ENCODE measurements at places on chromosomes 5 and 9.

DNA sequence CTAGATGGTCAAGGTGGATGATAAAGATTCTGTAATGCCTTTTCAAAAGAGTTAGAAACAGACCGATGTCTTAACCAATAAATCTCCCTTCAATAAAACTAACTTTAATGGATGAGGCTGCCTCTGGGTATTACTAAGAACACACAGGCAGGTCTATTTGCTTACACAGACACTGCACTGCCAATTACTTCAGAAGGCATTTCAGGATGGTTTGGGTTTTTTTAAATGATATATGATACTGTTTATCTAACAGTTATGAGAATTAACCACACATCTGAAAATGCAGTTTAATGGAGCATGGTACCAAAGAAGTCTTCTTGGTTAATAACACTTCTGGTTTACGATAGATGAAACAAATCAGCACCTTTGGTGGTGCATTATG lies 367.9 kb upstream of the GRAMD2B start:
- DNase-seq: no peak

GRCh38 chr9:101739311-101739710 lies 864 bp upstream of the GRIN3A start:
- no peak for DNase-seq

DNA sequence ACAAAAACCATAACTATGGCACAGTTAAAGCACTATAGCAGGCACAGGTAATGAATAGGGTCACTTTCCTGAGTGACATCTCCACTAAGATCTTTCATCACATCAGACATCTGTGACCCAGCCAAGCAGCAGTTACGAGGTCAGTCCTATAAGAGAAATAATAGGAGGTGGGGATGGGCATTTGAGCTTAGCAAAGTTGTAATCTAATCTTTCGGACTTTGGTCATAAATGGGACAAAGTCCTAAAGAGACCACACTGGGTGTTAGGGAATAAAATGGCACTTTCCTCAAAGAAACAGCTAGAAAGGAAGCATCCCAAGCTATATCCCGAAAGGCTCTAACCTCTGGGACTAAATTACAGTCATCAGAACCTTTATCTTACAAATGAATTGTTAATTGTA lies 432.2 kb downstream of the PIK3R1 start:
- DNase-seq: no peak

- DNase-seq: no peak
Observed at GRCh38 chr5:174601946-174602345, 122.4 kb upstream of the MSX2 start.

DNA sequence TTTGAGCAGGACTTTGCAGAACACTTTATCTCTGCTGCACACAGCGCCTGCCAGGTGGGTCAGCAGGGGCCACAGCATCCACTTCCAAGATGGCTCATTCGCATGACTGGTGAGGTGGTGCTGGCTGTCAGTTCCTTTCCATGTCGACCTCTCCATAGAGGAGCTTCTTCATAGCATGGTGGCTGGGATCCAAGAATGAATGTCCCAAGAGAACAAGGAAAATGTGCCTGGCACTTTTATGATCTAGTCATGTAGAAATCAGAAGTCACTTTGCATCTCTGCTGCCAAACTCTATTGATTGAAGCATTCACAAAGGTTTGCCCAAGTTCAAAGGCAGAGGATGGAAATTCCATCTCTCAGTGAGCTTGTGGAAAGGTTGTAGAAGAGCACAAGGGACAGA lies 85.0 kb downstream of the GALNT10 start:
- DNase-seq: no peak

DNA sequence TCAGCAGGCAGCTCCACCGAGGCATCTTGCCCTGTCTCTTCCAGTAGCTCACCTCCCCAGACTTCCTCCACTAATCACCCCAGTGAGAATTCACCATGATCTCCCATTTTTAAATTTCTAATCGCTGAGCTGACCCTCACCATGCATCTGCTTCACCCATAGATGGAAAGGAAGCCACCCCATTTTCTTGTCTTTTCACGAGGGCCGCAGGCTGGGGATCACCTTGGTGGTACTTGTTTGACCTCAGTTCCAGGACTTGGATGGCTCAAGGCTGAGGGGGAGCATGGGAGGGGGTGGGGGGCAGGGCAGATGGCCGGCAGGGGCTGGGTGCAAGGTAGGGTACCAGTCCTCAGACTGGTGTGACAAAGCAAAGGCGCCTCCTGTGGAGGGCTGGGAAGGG lies 3.6 kb downstream of the PROP1 start:
- DNase-seq: no peak

GRCh38 chr5:171270136-171270535 lies 38.9 kb upstream of the TLX3 start:
- DNase-seq: no peak

GRCh38 chr9:29691758-29692407 lies 2118.6 kb upstream of the C9orf72 start:
- DNase-seq: no peak

DNA sequence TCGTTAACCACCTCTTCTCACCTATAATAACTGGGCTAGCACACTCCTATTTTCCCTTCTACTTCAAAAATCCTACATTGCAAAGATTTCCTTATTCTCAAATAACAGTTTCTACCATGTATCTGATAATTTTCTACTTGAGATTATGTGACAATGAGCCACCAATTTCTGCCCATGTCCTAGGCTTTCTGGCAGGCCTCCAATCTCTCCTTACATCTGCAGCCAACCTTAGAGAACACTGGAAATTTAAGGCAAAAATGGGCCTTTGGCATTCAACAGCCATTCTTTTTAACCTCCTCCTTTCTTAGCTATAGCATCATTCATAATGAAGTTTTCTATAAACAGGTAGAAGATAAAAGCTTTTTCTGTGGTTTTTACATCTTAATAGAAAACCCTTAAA lies 225.1 kb downstream of the ARRDC3 start:
- DNase-seq: no peak

- DNase-seq: no peak
Observed at GRCh38 chr9:98161851-98162250, 30.6 kb downstream of the CORO2A start.

- no peak for DNase-seq
Observed at GRCh38 chr5:145847499-145848497, 12.7 kb upstream of the PRELID2 start.

DNA sequence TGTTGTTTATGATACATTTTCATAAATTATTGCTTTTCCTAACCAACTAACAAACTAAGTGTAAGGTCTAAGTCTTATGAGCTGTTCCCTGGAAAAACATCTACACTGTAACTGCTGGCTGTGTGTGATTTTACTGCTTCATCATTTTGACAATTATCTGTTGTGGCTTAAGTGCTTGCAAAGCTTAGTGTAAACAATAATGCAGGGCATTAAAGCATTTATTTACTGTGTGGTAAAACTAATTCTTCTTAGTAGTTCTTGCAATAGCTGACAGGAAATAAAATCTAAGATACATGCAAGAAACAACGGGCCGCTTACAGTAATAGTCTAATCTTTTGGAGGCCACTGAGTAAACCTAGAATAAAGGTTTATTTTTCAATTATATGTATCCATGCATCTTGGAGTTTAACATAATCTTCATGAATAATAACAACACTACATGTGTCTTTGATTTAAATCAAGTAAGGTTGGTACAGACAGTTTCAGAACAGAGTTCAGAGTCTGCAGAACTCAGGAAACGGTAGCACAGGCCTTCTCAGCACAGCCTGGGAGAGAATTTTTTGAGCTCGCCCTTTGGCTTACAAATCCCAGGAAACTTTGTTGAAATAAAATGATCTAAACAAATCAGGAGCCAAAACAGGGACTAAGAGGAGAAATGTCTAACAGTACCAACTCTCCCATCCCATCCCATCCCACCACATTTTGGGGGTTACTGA lies 473.1 kb downstream of the NR2F1-AS1 start:
- DNase-seq: no peak

GRCh38 chr9:129211686-129212085 lies 33.6 kb upstream of the IER5L start:
- DNase-seq: no peak

- DNase-seq: no peak
Observed at GRCh38 chr5:139635191-139635590, 13.0 kb upstream of the CXXC5 start.

GRCh38 chr5:138386290-138386689 lies 33.8 kb downstream of the KDM3B start:
- no peak for DNase-seq

- DNase-seq: no peak
Observed at GRCh38 chr9:123702483-123702882, 227.4 kb downstream of the DENND1A start.

DNA sequence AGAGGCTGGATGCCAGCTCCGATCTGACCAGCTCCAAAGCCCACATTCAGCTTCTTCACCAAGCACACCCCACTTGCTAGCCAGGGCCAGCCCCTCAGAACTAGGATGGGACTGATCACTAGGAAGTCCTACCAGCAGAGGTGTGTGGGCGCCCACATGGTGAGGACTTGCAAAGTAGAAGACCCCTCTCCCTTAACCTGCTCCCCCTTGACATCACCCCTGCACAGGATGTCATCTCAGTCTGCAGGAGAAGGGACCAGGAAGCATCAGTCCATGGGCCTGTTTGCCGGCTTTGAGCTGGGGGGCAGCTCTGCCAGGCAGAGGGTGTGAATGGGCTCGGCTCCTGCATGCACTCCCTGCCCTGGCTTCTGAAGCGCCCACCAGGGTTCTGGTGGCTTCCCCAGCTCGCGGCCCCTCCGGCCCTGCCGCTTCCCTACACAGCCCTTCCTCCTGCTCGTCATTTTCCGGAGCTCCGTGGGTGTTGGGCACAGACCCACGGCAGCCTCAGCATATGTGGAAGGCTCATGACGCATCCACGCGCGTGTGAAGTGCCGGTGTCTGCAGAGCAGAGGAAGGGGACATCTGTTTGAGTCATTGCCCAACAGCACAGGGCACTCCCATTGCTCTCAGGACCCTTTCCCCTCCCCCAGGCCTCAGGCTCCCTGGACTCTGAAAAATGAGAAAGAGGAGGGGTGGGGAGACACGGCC lies 3.7 kb upstream of the FAM78A start:
- DNase-seq: no peak

DNA sequence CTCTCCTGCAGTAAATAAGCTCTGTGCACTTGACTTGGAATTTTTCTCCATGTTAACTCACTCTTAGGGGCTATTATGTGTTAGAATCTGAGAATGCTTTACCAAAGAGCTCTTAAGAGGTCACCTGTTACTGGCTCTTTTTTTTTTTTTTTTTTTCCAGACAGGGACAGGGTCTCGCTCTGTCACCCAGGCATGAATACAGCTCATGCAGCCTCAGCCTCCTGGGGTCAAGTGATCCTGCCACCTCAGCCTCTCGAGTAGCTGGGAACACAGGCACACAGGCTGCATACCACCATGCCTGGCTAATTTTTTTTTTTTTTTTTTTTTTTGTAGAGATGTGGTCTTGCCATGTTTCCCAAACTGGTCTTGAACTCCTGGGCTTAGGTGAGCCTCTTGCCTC lies 22.1 kb downstream of the HMGXB3 start:
- no peak for DNase-seq

GRCh38 chr5:127206320-127207113 lies 84.1 kb upstream of the MEGF10 start:
- no peak for DNase-seq

DNA sequence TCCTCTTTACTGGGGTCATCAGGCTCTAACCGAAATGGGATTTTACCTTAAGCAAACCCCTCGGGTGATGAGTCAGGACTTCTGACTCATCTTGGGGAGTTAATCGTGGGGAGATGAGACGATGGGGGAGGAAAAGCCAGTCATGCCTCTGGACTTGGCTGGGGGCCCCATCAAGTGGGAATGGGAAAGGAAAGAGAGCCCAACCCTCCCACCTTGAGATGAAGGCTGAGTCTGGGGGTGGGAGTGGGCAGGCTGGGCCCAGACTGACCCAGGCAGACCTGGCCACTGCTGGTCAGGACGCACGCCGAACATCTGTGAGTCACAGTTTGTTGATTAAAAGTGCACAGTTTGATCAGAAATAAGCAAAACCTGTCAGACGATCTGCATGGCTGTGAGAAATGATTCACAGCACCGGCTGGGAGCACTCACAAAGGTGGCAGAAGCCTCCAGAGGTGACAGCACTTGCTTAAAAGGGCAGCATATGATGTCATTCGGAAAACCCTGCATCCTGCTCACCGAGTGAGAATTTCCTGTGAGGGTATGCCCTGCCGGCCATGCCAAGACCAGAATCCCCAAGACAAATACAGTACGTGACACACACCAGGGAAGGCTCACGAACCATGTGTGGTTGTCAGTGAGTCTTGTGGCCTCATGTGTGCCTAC lies 50.0 kb upstream of the SLC25A51 start:
- no peak for DNase-seq

GRCh38 chr9:69147041-69147834 lies 26.8 kb upstream of the TJP2 start:
- DNase-seq: no peak

DNA sequence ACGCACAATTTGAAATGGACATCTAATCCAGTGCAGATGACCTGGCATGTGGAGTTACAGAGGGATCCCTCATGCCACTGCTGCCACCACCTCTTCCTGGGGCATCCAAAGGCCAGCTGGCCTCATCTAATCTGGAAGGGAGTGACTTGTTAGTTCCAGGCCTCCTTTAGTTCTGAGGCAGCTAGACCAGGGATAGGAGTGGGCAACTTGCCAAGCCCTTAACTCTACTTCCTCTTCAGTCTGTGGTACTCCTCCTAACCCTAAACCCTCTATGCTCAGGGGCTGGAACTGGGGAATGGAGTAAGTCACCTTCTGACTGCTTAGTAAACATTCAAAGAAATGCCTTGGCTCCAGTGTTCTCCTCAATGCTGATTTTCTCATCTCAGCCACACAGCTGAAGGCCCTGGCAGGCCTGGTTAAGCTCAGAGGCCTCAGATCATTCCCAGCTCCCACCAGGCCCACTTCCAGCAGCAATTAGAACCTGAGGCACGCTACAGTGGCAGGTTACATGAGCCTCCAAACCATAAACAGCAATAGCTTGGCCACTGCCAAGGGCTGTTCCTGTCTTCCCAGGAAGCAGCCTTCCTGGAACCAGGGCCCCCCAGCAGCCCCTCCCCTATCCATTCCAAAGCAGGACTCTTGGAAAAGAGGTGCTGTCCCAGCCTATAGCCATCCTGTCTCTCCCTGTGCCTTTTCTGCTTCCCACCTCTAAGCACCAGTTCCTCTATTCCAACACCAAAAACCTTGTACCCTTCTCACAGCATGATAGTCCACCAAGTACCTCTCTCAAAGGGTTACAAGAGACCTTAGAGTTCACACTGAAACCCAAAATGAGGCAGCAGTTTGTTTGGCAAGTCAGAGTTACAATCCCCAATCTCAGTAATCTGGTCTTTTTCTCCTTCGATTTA lies 2.0 kb downstream of the EIF4EBP3 start:
- DNase-seq: no peak

GRCh38 chr9:136538599-136539426 lies 7.0 kb downstream of the NOTCH1 start:
- no peak for DNase-seq
